ENCODE measurements at places on chromosomes 4 and X. TPM values are rescaled to one million over a fixed set of nuclear protein-coding genes. Genes with fewer than 3 reads are reported as not detected.

TSPAN5 gene
- 5.0 TPM for total RNA-seq

FABP2 gene
- not detected for total RNA-seq

DNAAF6 gene
- not detected for total RNA-seq

FGB gene
- 0.77 TPM for total RNA-seq

TEX11 gene
- total RNA-seq: not detected

EVC2 gene
- total RNA-seq: 0.44 TPM

TRIM60 gene
- total RNA-seq: not detected

PNMA5 gene
- not detected for total RNA-seq

FOXO4 gene
- total RNA-seq: 80.7 TPM

NUDT10 gene
- total RNA-seq: 0.22 TPM

RADX gene
- 1.3 TPM for total RNA-seq

CFAP99 gene
- not detected for total RNA-seq

Data from psoas muscle (tissue), 8 donors.